T follicular helper cell (primary cell): ENCODE measurements at places on chromosomes 7 and 10.

- no peak for DNase-seq
Observed at GRCh38 chr7:13846386-13846785, 143.1 kb downstream of the ETV1 start.

- no peak for DNase-seq
Observed at GRCh38 chr7:34337163-34337562, 320.9 kb upstream of the NPSR1 start.

- DNase-seq, result no peak
Observed at GRCh38 chr10:33807531-33808359, 473.3 kb upstream of the NRP1 start.

- no peak for DNase-seq
Observed at GRCh38 chr10:13987446-13987845, 343.3 kb downstream of the FRMD4A start.

DNA sequence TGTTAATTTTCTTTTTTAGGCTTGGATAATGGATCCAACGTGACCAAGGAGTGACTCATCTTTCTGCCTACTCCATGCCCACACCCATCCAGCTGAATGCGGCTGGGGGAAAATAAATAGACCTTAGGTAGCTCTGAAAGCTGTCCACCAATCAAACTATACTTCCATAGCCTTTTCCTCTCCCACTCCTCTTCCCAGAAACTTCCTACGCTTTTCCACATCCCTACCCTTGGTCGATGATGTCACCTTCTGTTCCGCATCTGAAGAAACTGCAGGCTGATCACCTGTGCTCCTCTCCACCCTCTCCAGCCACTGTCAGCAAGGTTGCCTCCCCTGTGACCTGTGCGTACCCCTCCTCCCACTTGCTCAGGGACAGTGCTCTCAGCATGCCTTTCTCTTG is 359.8 kb upstream of the KLF6 start:
- no peak for DNase-seq

- no peak for DNase-seq
Observed at GRCh38 chr7:105648561-105649401, 67.5 kb upstream of the EFCAB10 start.

- DNase-seq, result no peak
Observed at GRCh38 chr10:132301371-132302330, 6.1 kb downstream of the STK32C start.

DNA sequence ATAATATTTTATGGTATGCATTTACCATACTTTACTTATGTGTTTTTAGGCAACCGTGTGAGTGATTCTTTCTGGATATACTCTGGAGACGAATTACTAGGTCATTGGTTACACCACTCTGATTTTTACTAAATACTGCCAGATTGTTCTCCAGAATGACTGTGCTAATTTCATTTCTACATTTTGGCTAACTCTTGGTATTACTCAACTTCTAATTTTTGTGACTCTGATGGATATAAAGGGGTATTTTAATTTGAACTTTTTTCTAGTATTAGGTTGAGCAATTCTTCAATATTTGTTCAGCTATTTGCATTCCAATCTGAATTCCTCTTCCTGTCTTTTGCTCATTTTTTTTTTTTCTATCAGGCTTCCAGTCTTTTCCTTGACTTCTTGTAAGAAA is 223.6 kb downstream of the MDFIC start:
- DNase-seq, result no peak

DNA sequence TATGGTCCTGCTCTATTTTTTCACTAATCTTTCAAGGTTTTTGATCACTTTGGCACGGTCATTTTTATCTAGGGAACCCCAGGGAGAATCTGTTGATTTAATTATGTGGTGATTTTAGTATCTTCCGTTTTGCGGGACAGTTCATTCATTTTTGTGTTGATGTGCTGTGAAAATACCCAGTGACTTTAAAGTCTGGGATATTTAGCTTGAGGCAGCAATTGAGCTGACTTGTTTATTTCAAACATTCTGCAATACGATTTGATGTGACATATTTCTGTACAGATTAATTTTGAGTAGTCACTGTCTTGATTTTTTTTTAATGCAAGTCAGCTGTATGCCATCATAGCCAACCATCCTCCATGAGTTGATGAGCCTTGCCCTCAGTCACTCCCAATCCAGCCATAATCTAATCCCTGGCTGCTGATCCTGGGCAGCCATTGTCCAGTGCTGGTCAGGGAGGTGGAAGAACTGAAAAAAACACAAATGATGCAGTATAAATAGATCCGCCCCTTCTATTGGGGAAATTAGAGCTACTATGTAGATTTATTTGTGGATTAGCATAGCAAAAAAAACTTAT is 183.4 kb downstream of the CCSER2 start:
- DNase-seq, result no peak

DNA sequence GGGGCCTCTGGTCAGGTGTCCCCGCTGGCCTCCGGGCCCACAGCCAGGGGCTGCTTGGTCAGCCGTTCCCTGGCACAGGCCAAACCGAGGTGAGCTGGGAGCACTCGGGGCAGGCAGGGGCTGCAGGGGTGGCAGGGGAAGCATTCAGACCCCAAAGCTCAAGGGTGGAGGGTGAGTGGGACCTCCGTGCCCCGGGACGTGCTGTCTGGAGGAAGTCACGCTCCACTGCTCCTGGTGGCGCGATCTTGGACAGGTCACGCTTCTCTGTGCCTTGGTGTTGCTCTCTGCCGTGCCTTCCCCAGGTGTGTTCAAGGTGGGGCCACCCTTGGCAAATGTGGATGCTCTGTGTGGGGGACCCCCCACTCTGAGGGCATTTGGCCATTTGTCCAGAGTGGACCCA is 24.6 kb upstream of the ELFN1 start:
- no peak for DNase-seq

DNA sequence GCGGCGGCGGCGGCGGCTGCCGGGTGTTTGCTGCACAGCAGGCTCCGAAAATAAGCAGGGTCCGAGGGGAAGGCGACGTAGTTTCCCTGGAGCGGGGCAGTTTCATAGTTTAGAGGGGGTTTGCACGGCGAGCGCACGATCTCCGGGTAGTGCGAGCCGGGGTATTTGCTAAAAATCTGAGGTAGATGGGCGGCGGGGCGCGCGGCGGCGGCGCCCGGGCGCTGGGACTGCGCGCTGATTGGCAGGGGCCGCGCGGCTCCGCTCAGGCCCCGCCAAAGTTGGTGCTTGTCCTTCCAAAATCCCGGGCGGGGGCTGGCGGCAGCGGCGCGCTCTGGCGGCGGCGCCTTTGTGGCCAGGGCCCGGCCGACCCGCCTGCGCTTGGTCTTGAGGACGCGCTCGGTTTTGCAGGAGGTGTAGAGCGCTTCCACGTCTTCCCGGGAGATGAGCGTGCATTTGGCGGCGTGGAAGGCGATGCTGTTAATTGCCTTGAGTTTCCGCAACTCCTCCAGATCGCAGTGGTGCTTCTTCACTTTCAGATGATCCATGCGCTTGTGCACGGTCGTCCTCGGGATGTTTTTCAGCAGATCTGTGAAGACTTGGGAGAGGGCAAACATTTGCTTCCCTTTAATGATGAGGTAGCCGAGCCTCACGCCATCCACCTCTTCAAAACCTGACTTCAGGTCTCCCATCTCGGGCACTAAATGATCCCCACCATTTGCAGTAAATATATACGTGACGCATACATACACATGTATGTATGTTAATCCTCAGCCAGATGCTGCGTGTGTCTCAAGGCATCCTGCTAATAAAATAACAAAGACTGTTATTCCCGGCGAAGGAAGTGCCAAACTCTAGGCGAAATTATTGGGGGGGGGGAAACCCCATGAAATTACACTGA is 8.1 kb downstream of the SKIDA1 start:
- no peak for DNase-seq

DNA sequence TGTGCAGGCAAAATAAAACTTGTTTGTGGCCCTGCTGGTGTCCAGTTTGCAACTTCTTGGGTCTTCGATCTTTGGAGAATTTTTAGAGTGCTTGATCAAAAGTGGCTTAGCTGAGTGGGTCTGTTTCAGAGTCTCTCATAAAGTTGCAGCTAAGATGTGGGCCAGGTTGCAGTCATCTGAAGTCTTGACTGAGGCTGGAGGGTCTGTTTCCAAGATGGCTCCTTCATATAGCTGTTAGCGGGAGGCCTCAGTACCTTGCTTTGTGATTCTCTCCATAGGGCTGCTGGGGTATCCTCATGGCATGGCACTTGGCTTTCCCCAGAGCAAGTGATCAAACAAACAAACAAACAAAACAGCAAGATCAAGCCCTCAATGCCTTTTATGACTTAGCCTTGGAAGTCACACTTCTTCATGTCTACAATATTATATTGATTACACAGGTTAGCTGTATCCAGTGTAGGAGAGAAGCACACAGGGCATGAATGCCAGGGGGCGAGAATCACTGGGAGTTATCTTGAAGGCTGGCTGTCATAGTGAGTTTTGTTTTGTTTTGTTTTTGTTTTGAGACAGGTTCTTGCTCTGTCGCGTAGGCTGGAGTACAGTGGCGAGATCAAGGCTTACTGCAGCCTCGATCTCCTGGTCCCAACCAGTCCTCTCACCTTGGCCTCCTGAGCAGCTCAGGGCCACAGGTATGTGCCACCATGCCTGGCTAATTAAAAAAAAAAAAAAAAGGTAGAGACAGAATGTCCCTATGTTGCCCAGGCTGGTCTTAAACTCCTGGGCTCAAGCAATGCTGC is 10.2 kb downstream of the CYP26A1 start:
- no peak for DNase-seq

- peak; percentile 71 for DNase-seq
Observed at GRCh38 chr10:11165591-11166543, 148.2 kb downstream of the CELF2 start.

DNA sequence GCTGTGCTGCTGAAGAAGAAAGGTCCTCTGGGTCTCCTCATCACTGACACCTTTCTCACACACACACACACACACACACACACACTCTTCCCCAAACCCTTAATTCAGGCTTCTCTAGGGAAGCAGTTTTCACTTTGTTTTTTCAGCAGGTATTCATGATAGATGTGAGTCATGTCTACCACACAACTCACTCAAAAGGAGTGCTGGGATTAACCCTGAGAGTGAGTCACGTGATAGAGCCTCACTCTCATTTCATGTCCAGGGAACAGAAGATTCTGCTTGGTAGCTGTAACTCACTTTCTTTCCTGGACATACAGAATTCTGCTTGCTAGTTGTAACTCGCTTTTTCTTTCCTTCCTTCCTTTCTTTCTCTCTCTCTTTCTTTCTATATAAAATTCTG is 45.4 kb downstream of the VIM start:
- DNase-seq, result no peak

DNA sequence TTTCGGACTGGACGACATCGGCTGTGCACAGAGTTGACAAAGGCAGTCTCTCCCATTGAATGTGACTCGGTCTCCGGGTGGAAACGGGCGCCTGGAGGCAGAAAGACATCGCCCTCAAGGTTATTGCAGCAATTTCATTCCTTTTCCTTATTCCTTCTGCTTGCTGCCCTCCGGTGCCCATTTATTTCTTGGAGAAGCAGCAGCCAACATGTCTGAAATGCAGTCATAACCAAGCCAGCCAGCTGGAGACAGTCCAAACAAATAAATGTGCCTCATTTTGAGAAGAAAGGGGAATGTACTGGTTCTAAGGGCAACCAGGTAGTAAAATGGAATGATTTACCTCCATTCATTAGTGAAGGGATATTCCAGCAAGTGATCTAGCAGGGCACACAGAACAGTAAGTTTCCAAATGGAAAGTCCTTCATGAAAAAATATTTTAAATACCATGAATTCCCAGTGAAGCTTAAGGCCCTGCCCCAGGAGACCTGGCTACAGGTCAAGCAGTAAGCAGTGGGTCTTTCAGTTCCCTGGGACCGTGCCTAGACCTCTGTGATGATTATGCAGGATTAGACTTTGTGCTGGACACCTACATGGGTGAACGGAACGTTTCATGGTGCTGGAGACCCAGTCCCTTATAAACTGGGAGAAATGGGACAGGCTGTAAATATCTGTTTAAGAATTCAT is 86.6 kb downstream of the ABLIM1 start:
- no peak for DNase-seq

- DNase-seq, result no peak
Observed at GRCh38 chr7:108002726-108003598, at the start of gene LAMB1. Gene LAMB1 (minus strand): TSS chr7:108003161. CDS start chr7:108002885, 276 bp downstream.

GRCh38 chr10:109979215-109979614 is 28.6 kb upstream of the ADD3 start:
- DNase-seq, result no peak

- no peak for DNase-seq
Observed at GRCh38 chr10:43061760-43062159, 15.1 kb upstream of the RET start.

GRCh38 chr10:87603769-87604168 is 55.9 kb upstream of the PAPSS2 start:
- DNase-seq, result no peak

DNA sequence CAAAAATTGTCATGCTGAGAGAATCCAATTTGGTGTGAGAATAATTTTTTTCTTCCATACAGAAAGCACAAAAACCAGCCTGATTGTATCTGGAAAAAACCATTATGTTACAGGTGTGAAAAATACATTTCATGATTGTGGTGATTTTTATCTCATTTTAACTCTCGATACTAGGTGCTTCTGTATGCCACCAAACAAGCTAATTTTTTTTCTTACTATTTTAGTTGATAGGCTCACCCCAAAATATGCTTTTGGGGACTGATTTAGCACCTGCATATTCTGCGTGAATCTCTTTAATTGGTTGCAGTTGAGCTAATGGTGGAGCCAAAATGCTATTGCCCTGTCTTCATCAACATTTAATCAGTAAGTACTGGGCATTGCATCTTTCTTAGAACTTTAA is 1.9 kb downstream of the DMTF1 start:
- no peak for DNase-seq

- DNase-seq, result no peak
Observed at GRCh38 chr10:6516281-6516928, 63.7 kb downstream of the PRKCQ start.

- no peak for DNase-seq
Observed at GRCh38 chr7:32379510-32380112, 110.6 kb downstream of the LSM5 start.
